ENCODE measurements at places on chromosomes 5 and 9.
A peak's percentile ranks its signal among the peaks of the same experiment; 100 is the strongest.

GRCh38 chr9:134551644-134552348 lies 89.8 kb upstream of the COL5A1 start:
- DNase-seq: peak; percentile 70

DNA sequence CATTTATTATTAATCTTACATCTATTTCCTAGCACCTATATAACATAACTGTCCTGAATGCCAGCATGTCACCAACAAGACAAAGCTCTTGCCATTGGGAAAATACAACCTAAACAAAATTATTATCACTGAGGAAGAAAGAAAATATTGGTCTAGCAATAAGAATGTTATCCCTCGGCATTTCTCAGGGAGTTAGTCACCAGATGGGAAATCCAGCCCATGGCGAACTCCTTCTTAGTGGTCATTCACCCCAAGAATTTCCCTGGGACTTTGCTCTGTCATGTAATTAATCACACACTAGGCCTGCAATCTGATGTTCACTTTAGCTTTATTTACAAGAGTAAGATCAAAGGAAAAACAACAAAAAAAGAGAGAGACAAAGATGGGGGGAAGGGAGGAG lies 56.1 kb upstream of the TAS2R1 start:
- no peak for DNase-seq

DNA sequence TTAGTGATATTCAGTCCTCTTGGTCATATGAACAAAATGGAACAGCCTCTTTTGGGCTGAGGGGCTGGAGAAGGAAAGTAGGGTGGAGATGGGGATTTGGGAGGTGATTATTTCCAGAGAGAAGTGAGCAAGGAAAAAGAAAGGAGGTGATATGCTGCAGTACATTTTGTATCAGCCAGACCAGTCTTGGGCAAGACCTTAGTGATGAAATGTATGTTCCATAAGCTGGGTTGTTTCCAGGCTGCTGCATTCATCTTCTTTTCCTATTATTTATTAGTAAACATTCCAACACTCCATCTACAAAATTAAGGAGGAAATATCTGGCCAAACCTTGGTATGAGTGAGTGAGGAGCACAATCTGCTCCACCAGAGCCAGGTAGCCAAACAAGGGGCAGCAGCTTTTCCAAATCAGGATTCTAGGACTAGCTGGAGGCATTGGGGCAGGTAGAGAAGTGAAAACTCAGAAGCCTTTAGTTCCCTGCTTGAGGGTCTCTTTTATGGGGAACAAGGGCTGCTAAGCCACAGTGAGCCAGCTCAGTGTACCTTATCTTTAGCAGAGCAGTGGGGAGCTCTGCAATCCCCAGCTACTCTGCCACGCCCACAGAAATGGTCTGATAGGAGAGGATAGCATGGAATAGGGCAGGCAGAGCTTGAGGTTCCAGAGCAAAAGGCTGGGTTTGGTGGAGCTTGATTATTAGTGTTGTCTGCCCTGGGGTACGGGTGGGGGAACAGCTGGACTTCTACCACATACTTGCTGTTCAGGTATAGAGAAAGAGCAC lies 19.5 kb downstream of the RAD1 start:
- DNase-seq: no peak

- no peak for DNase-seq
These were observed 10.1 kb downstream of the C1QTNF2 start for GRCh38 chr5:160360310-160360709.

GRCh38 chr5:20041326-20042274 lies 53.6 kb upstream of the CDH18 start:
- DNase-seq: peak; percentile 68

DNA sequence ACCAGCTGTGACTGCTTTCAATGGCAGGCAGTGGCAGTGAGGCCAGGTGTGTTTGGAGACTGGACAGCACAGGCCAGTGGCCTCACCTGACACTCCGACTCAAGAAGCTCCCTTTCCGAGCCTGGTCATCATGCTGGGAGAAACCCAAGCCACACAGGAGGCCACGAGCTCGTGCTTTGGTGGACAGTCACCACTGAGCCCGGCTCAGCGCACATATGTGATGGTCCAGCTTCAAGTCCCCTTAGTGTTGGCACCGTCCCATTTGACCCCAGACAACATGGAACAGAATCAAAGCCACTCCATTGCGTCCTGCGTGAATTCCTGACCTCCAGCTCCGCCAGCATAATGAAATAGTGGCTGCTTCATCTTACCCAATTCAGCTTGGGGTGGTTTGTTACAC lies 64.0 kb upstream of the PPP1R26 start:
- no peak for DNase-seq

DNA sequence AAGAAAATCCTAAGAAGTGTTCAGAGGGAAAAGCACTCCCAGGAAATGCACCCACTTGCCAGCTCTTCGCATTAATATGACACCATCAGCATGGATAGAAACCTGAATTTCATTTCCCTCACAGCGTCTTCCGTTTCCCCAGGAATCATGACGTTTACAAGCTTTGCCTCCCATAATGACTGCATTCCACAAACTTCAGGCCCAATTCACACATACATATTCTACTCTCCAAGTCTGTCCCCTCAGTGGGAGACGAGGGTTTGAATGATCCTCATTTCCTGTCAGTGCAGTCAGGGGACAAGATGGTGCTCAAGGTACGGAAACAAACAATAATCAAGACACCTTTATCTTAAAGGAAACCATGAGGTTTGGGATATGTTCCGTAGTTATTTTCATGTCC lies 44.9 kb upstream of the MAN2A1 start:
- no peak for DNase-seq

DNA sequence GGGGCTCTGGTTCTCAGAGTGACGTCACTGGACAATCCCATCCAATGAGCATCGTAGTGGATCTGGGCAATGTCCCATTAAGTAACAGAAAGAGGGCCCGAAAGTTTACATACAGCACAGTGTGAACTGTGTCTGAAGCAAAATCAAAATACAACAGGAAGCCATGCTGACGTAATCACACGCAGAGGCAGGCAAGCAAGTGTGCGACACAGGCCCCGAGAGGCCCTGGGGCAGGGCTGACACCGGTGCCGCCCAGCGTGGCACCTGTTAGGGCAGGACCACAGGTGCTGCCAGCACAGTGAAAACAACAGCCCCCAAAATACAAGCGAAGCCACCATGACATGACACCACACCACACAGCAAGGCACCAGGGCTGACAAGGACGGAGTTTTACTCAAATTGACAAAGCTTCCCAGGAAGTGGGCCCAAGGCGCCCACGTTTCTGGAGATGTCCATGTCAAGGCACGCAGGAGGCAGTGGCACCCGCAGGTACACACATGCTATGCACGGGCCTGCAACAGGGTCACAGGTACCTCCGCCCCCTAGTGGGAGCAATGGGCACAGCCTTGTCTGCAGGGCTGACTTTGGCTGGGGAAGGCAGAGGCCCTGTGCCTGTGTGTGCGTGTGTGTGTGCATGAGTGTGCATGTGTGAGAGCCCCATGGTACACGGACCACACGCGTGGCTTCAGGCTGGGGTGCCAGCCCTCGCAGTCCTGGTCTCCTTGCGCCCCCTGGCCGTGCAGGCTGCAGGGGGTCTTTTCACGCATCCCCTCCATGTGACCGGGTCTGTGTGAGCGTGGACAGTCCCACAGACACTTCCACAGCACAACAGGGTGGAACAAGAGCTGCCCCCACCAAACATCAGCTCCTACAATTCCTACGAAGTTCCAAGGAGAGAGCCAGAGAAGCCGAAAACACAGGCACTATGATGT lies 19.6 kb downstream of the QSOX2 start:
- DNase-seq: peak; percentile 67

DNA sequence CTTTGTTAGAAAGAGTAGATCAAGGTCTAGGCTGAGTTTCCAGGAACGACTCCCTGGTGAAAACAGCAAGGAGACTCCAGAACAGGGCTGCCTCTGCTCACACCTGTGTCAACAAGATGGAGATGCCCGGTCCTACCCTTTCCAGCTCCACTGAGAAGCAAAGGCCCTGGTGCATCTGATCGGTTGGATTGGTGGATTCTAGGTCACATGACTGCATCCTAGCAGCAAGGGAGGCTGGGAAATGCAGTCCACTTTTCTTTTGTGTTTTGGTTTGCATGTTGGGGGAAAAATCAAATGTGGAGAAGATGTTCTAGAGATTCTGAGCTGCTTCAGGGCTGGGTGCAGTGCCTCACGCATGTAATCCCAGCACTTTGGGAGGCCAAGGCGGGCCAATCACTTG lies 82.0 kb upstream of the TRIO start:
- DNase-seq: no peak

DNA sequence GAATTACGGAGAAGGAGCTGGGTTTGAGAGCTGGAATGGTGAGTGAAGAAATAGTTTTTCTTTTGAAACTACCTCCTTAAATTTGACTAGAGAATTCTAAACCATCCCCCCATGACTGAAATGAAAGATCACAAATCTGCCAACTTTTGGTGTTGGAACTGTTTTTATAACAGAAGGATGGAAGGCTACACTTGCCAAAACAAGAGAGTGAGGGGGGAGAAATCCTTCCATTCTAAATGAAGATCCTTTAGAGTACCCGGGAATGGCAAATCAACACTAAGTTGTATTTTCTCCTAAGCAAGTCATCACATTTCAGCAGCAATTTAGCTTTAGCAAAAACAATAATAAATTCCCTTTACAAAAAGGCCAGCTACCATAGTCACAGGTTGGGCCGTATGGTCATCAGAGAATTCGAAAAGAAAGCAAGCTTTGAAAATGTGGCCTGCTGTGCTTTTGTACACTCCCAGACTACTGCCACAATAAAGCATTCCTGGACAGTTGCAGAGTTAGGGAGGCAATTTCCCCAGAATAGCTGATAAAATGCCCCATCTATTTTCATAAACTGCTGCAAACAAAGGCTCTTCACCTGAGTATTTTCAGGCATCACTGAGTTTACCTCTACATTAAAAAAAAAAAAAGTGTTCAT lies 25.0 kb upstream of the FREM1 start:
- no peak for DNase-seq

DNA sequence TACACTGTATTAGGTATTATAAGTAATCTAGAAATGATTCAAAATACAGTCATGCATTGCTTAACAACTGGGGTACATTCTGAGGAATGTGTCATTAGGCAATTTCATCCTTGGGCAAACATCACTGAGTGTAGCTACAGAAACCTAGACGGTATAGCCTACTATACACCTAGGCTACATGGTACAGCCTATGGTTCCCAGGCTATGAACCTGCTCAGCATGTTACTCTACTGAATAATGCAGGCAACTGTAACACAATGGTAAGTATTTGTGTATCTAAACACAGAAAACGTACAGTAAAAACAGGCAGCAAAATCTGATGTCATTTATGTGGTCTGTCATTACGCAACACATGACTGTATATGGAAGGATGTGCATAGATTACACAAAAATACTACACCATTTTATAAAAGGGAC lies 96.8 kb downstream of the RAPGEF6 start:
- DNase-seq: peak; percentile 82

DNA sequence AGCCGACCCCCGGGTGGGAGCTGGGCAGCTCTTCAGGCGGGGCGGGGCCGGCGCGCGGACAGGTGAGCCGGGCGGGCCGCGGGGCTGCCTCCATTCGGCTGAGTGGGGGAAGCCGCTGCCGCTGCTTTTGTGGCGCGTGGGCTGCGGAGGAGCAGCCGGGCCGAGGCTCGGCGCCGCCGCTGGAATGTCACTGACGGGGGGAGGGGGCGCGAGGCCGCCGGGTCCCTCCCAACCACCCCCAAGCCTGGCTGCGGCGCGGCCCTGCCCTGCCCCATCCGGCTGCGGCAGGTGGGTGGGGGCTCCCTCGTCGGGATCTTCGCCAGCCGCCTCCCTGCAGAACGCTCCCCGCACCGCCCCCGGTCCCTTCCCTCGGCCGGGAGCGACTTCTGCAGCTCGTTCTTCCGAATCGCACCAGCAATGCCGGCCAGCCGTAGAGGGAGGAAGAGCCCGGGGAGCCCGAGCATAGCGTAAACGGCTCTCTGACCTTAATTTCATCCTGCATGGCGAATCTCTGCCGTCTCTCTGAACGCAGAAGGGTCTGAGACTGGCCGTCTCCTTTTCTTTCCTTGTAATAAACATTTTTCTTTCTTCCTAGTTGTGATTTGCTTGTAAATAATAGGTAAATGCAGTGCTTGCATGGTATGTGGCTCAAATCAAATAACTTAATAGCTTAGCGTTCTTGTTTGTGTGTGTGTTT lies 505 bp downstream of the SPTAN1 start:
- peak; percentile 14 for DNase-seq

DNA sequence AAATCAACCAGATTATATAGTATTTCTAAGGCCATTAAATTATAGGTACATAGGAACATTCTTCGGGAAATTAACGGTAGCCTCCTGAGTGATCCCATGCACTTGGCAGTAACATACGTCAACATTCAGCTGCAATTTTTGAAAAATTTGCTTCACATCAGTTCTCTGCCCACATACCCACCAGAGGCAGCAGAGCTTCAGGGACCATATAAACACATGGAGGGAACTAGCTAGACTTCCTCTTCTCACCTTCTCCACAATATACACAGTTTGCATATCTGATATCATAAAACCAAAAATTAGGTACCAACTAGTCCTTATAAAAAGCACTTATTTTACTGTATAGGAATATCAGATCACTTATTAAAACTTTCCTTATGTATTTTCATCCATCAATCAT lies 4.8 kb downstream of the PSIP1 start:
- no peak for DNase-seq

DNA sequence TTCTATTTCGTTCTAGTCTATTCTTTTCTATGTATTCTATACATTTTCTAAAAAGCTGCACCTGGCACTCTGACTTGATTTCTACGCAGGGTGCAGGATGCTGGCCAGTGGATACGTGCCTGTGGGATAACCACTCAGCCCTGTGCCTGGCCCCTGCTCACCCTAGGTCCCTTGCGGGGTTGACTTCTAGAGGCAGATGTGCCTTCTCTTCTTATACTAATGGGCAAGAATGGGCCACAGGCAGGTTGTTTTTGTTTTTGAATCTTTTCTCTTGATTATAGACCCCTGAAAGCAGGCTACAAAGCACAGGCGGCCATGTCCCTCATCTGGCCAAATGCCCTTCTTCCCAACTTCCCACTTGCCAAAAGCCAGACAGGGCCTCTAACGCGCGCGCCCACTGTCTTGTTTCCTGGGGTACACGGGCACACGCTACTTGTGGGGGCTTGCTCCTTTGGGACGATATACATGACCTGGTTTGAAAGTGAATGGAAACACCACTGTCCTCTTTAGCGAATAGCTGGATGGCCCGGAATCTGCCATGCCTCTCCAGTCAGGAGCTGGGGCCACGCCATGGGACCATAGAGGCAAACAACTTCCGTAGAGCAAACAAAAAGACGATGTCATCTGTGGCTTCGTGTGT lies 162.7 kb upstream of the IRX2 start:
- DNase-seq: no peak

GRCh38 chr5:168314735-168315411 lies 23.4 kb downstream of the WWC1 start:
- peak; percentile 95 for DNase-seq

DNA sequence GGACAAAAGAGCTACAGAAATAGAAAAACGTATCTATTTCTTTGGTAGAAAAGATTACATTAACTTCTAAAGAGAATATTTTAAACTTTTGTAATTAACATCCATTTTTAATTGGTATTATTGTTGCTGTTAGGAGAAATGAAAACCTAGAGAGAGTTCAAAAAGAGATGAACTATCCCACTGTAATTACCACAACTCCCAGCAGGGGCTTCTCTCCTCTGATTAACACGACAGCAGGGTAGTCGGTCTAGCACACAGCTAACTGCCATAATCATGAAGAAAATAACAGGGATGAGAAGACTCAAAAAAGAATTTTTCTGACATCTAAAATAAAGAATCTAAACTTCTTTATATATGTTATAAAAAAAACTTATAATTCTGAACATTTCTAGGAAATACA lies 86.2 kb upstream of the CDH9 start:
- peak; percentile 56 for DNase-seq
